ENCODE measurements at places on chromosomes 16 and 17. TPM values are rescaled to one million over a fixed set of nuclear protein-coding genes. Genes with fewer than 3 reads are reported as not detected.

- no peaks in the 10 kb centered on the region for H3K27me3 ChIP-seq
- H3K36me3 ChIP-seq: no peaks in the 10 kb centered on the region
- H3K27ac ChIP-seq: no peak overlapping the region
- H3K4me1 ChIP-seq: no peaks in the 10 kb centered on the region
- no peak for DNase-seq
Measured at GRCh38 chr16:61684541-61684940, 351.7 kb downstream of the CDH8 start.

- H3K27ac ChIP-seq: no peak overlapping the region
- peaks cover 35% of the 10 kb centered on the region for H3K36me3 ChIP-seq
- DNase-seq: no peak
- H3K27me3 ChIP-seq: no peaks in the 10 kb centered on the region
- H3K4me1 ChIP-seq: no peaks in the 10 kb centered on the region
- H3K4me3 ChIP-seq: no peak overlapping the region
Measured at GRCh38 chr16:48276102-48276501, 28.8 kb upstream of the ABCC11 start.

DNA sequence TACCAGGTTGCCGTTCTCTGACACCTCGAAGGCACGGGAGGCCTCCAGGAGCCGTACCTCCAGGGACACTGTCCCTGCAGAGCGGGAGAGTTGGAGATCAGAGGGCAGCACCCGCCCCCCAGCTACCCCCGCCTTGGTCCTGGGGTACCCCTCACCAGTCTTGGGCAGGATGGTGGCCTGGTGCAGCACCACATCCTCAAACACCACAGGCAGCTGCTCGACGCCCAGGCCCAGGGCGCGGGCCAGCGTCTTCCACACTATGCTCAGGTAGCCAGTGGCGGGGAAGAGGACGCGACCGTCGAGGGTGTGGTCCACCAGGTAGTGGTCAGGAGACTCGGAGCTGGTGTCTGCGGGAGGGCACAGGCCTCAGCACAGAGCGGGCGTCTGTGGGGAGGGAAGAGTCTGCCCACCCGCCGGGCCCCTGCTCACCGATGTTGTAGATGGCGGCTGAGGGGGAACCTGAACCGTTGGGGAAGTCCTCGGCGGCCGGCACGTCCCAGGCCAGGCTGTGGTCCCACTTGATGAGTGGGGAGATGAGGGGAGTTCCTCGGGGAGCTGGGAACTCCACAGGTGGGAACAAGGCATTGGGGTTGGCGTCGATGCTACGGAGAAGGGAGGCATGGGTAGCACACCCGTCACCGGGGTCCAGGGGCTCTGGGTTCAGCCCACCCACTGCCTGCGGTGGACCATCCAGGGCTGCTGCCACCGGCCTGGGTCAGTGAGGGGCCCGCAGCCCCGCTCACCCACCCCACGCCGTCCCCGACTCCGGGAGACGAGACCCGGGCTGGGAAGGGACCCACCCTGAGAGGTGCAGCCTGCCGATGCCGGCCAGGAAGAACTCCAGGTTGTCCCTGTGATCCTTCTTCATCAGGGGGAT, 9.8 kb downstream of the FASN start:
- H3K36me3 ChIP-seq: peaks cover 35% of the 10 kb centered on the region
- H3K27ac ChIP-seq: no peak overlapping the region
- H3K4me3 ChIP-seq: no peak overlapping the region
- no peak for DNase-seq
- no peaks in the 10 kb centered on the region for H3K4me1 ChIP-seq
- H3K27me3 ChIP-seq: no peaks in the 10 kb centered on the region

The AIPL1 gene
- not detected for total RNA-seq

Data from activated CD4-positive, alpha-beta T cell treated with anti-CD3 and anti-CD28 coated beads, Interleukin-2, amount 10 ng/mL, durations not matched to agents 24 days and 14 days (primary cell).